ENCODE measurements at places on chromosomes 11 and 22.

- no peak for DNase-seq
Observed at GRCh38 chr22:30881361-30882183, 87.0 kb downstream of the MORC2 start.

- DNase-seq: no peak
Observed at GRCh38 chr11:104001561-104002056, 34.8 kb upstream of the DDI1 start.

- no peak for DNase-seq
Observed at GRCh38 chr11:93740730-93741093, 583 bp downstream of the TAF1D start.

- no peak for DNase-seq
Observed at GRCh38 chr11:19444231-19444630, 203.5 kb upstream of the E2F8 start.

DNA sequence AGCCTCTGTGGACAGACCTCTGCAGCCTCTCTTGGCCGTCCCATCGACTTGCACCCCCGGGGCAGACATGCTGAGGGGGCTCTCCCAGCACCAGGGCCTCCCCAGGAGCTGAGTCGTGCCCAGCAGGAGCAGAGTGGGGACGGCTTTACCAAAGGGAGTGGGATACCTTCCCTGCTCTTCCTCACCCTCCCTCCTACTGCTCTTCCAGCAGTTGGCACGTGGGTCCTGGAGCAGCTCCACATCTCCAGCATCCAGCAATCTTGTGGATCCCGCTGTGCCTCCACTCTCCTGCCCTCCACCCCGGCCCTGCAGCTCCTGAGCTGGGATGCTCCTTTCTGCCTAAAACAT is 854.0 kb downstream of the BRD1 start:
- no peak for DNase-seq

DNA sequence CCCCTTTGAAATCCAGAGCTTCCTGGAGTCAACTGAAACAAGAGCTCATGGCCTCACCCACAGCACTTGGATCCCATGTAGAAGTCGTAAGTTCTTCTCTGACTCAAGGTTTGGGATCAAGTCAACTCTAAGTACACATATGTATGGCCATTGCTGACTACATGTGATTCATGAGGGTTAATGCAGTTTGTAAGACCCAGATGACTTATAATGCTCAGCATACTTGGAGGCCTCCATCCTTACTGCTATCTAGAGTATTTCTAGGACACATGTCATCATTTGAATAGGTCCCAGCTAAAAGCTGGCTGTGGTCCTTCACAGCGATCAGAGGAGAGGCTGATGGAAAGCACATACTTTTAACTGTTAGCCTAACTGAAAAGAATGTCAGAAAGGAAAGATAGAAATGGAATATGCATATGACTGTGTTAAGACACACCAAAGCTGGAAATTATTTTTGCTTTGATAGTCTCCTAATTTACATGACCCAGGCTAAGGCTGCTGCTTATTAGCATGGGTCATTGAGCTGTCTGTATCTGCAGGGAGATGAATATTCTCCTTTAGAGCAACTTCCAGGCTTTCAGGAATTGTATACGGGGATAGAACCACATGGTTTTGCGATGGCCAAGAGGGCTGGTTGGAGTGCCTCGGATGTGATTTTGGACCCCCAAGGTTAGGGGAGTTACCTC is 76.3 kb downstream of the NTM start:
- DNase-seq: no peak

DNA sequence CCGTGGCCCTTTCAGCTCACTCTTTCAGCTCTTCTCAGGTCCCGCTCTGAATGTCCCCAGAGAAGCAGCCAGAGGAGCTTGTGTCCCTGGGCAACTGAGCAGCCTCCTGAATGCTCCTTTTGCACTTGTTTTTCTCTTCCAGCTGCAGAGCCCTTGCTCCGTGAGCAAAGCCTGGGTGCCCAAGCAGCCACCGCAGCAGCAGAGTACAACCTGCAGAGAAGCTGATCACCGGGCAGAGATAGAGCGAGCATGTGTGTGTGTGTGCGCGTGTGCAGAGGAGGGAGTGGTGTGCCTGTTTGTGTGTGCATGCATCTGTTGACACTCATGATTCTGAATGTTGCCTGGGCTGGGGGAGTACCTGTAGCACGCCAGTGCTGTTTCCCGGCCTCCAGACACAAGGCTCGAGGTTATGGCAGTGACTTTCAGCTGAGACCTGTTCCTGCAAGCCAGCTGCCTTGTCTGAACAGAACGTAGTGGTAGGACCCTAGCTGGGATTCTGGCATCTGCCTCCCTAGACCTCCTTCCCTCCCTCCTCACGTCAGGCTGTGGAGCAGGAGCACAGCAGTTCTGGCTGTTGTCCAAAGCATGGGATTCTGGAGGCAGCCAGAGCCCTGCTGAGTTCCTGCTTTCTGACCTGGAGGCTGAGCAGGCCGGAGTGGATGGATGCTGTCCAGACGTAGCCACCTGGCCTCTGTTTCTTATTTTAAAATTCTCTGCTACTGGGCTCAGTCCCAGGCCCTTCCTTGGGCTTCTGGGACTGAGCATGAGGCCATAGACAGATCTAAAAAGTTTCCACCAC is 4.5 kb upstream of the MAPK8IP1 start:
- DNase-seq: no peak

- DNase-seq: no peak
Observed at GRCh38 chr22:43199541-43199940, 12.6 kb upstream of the TTLL12 start.

- no peak for DNase-seq
Observed at GRCh38 chr11:117407016-117407415, 79.4 kb downstream of the CEP164 start.

GRCh38 chr22:16975155-16975885 is 32.7 kb downstream of the GAB4 start:
- DNase-seq: no peak

GRCh38 chr11:8268530-8269400 is 5.1 kb upstream of the LMO1 start:
- no peak for DNase-seq

DNA sequence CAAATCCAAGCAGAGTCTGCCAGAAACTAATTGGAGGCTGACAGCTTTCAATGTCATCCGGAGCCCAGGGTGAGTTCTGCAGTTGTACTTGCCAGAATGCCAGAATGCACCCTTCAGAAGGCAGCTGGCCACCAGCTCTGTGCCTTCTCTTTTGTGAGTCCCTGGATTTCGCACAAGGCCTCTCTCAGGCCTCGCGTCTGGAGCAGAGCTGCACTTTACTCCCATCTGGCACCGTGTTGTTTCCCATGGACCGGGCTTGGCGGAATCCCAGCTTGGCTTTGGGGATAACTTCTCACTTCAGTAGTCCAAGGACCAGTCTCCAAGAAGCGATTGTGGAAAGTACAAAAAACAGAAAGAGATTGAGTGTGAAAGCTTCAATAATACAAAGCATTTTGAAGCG is 451.3 kb upstream of the KIRREL3 start:
- no peak for DNase-seq

DNA sequence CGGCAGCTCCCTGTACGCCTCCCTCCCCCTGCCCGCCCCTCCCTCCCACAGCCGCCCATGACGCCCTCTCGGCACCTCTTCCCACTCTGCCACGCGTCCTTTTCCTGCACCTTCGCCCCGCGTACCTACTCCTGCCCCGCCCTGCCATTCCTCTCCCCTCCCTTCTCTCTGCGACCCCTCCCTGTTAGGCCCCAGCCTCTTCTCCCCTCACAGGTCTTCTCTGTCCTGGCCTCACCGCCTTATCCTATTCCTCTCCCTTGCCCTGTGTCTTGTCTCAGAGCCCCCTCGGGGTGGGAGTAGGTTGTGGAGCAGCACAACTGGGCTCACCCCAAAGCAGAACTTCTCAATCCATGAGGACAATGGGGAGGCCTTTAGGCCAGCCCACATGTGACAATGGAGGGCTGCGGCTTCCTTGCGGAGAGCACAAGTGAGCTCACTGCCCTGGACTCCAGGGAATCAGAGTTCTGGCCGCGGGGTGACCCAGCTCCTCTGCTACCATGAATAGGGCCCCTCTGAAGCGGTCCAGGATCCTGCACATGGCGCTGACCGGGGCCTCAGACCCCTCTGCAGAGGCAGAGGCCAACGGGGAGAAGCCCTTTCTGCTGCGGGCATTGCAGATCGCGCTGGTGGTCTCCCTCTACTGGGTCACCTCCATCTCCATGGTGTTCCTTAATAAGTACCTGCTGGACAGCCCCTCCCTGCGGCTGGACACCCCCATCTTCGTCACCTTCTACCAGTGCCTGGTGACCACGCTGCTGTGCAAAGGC is 539 bp downstream of the SLC35C1 start:
- no peak for DNase-seq

DNA sequence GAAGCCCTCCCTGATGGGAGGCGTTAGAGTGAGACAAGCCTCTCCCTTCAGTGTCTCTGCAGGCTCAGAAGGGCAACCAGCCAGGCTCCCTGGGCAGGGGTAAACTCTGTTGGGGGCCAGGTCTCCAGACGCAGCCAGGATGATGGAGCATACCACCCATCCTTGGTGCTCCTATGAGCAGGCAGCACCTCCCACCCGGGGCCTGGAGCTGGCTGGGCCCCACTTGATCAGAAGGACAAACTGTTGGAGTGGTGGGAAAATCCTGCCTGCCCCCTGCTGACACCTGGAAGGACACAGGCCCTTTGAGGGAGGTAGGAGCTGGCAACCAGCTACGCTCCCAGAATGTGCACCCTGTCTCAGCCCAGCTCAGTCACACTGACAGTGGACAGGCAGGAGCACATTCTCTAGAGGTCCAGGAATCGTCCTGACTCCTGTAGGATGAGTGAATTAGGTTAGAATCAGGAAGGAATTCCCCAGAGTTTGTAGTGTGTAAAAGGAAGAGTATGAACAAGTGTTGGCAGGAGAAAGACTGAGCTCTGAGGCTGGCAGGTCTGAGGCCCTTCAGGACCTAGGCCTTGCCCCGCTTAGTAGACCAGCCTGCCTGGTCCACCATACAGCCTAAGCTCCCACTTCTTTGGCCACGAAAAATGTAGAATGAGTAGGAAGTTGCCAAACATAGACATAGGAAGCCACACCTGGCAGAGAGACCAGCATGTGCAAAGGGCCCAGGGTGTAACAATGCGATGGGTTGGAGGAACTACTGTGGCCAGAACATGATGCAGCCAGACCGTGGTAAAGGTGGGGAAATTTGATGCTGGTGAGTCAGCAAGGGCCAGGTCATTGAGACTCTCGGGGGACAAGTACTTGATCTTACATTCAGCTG is 19.1 kb downstream of the ARHGEF17 start:
- DNase-seq: no peak

DNA sequence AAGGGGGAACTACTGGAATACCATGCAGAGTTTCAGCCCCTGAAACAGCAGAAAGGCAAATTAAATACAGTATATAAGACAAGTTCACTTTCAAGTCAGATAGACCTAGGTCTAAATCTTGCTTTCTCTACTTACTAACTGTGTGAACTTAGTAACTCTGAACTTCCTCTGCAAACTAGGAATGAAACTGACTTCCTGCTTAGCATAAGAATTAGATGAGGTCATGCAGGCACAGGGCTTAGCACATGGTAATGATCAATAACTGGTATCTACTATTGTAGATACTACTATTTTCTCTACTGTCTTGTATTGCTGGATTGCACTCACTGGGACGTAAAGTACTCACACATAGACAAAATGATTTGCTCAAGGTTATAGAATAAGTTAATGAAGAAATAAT is 51.5 kb upstream of the MTNR1B start:
- DNase-seq: no peak

- no peak for DNase-seq
Observed at GRCh38 chr11:72541257-72541974, 107.1 kb upstream of the CLPB start.

- no peak for DNase-seq
Observed at GRCh38 chr11:99256614-99257013, 235.9 kb downstream of the CNTN5 start.

DNA sequence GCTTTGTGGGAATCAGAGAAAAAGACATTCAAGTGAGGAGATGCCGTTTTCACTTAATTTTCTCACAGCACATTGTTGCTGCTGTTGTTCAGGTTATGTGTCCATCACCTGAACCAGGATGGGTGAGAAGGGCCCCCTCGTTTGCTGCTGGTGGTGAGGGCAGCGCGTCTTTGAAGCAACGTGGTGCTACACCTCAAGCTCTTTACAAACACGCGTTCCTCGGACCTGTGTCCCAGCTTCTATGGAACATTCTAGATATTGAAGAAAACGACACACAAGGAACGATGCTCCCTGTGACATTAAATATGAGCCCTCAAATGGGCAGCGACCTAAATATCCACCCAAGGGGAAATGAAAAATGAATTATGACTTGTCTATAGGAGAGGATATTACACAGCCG is 418.6 kb downstream of the MN1 start:
- no peak for DNase-seq

DNA sequence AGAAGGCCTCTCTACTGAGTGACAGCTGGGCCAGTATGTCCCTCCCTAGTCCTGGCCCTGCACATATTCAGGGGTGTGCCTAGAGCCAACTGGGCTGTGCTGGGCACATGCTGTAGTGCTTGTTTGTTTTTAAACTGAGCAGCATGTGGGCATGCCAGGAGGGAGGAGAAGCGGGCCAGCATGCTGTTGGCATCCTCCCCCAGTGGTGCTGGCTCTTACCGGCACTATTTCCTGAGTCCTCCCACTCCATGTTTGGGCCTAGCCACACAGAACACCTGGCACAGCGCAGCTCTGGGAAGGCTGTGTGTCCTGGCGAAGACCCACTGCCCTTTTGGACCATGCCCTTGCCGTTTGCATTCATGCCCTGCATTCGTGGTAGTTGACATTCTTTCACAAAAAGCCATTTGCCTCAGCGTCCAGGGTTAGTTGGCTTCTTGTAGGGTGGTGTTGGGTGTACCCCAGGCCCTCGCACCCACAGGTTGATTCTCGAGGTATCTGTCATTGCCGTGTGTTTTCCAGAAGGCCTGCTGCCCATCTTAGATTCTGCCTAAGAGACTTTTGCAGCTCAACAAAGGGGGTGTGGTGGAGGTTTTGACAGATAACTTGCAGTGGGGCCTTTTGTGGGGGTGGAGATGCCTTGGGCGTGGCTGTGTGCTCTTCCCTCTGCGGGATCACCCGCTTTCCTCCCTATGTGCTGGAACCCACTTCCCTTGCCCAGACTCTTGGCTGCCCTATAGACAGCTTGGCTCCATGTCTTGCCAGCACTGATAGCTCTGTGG is 13.6 kb downstream of the DGCR8 start:
- no peak for DNase-seq

DNA sequence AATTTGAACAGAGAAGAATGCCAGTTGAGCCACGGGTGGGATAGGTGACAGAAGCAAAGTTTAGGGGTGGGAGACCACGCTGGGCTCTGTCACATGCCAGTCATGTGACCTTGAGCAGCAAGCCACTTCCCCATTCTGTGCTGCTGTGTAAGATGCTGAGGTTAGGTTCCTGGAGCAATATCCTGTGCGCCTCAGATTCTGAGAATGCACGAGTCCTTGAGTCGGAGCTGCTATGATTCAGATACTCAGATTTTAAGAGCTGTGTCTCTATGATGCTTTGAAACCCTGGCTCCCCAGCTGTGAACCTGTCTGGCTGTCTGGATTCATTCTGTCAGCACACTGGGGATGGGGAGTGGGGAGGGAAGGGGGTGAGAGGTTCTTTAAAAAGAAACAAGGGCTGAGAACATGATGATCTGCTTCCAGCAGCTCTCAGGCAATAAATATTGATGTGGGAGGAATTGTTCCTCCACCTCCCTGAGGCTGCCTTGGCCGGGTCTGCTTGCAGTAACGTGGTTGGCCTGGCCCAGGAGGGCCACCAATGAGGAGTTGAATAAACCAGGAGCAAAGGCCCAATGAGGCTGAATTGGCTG is 24.0 kb downstream of the SLCO2B1 start:
- DNase-seq: no peak

- no peak for DNase-seq
Observed at GRCh38 chr11:45152740-45153595, 6.5 kb downstream of the PRDM11 start.

- no peak for DNase-seq
Observed at GRCh38 chr11:78304201-78304600, 113.4 kb downstream of the GAB2 start.

- DNase-seq: no peak
Observed at GRCh38 chr22:39908737-39909136, 7.9 kb downstream of the GRAP2 start.

Data from stimulated activated CD4-positive, alpha-beta T cell treated with anti-CD3 and anti-CD28 coated beads, Interleukin-15, amount 100 ng/mL, for 1 hour (primary cell).